ENCODE measurements at places on chromosomes 2 and 18. TPM values are rescaled to one million over a fixed set of nuclear protein-coding genes. Genes with fewer than 3 reads are reported as not detected.

LAMA3 gene
- 381 TPM for total RNA-seq

CNTNAP5 gene
- total RNA-seq = not detected

RPS27A gene
- 1,648 TPM for total RNA-seq

RBM44 gene
- 0.26 TPM for total RNA-seq

TTLL4 gene
- 6.8 TPM for total RNA-seq

LOXL3 gene
- 0.13 TPM for total RNA-seq

UXS1 gene
- total RNA-seq = 41.6 TPM

DNA sequence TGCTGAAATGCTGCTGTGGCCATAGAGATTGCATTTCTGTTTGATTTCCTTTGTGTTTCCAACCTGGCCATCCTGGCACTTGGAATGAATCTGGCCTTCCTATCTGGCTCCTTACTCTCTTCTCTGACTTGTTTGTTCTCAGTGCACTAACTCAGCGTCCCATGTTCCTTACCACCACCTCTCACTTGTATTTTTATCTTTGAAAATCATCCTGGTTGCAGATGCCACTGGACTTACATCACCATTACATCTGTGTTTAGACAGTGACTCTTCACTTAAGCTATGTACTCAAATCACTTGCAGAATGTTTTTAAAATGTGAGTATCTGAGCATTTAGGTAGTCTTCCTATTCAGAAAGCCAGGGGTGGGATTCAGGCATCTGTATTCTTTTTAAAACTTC is 239.5 kb downstream of the WDR7 start:
- peak; percentile 88 for DNase-seq

GRCh38 chr2:38671303-38671702 is 5.4 kb downstream of the GALM start:
- no peak for DNase-seq

DNA sequence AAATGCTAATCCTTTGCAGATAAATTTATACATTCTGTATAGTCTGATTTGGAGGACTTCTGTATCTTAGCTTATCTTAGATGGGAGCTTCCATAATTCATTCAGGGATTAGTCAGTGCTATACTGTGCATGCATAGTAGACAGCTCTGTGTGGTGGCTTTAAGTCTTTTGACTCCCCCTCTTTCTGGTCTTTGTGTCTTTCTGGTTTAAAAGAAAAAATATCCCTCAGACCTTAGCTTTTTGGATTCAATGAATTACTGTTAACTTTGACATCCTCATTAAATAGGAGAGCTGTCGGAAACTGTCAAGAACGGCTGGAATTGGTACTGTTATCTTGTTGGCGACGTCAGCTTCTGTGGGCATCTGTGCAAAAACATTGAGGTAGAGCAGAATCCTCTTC is 130.4 kb downstream of the SPTBN1 start:
- DNase-seq = no peak

DNA sequence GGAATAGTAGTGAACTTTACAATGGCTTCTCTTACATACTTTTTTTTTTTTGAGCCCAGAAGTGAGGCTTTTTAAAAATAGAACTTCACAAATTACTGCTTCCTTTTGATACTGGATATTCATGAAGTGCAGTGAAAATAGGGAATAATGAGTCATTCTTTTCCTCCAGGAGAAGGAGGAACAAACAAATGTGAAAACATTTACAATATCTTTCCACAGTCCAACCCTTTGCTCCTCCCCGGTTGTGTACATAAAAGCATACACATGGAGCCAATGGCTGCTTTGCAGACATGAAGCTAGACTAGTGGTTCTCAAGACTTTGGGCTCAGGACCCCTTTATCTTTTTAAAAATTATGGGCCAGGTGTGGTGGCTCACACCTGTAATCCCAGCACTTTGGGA is 266.9 kb downstream of the GBX2 start:
- no peak for DNase-seq

DNA sequence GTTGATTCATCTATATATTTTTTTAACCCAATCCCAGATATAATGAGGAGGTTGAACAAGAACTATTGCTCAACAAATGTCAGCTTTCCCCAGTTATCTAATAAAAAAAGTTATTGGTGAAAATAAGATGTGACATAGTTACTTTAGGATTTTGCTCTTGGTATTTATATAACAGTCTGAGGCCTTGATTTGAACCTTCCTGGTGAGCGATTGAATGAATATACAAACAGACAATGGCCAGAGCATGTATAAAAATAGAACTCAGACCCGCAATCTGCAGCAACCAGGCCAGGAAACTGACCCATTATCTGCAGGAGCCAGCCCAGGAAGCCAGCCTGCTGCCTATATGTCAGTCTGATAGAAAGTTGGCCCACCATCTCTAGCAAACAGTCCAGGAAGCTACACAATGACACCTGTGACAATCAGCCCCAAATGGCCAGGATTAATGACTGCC is 81.6 kb downstream of the HS6ST1 start:
- DNase-seq = no peak

DNA sequence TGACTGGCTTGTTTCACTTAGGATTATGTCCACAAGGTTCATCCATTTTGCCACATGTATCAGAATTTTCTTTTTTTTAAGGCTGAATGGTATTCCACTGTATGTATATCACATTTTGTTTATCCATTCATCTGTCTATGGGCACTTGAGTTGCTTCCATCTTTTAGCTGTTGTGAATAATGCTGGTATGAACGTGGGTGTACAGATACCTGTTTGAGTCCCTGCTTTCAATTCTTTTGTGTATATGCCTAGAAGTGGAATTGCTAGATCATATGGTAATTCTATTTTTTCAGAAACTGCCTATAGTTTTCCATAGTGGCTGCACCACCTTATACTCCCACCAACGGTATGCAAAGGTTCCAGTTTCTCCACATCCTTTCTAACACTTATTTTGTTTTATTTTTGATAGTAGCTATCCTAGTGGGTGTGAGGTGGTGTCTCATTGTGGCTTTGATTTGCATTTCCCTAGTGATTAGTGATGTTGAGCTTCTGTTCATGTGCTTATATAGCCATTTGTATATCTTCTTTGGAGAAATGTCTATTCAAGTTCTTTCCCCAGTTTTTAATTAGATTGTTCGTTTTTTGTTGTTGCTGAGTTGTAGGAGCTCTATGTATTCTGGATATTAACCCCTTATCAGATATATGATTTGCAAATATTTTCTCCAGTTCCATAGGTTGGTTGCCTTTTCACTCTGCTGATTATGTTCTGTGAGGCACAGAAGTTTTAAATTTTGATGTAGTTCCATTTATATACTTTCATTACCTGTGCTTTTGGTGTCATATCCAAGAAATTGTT is 40.7 kb downstream of the TTC39C start:
- no peak for DNase-seq

GRCh38 chr2:236164201-236164924 is 3.8 kb downstream of the GBX2 start:
- DNase-seq = no peak

DNA sequence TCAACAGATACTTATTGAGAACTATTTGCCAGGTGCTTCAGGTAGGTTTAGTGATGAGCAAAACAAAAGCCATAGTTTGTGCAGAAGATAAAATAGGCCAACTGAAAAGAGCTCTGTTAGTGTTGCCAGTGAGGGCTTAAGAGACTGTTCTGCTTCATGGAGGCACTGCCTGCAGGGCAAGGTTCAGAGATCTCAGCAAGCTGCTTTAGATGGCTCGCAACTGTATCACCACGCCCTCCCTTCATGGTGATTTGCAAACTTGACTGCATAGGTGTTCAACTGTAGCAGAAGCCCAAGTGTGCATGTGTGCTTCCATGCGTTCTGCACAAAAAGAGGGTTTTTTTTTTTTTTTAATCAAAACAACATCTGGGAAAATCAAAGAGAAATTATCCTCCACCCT is 84.5 kb downstream of the RAPH1 start:
- DNase-seq = no peak

GRCh38 chr2:124810132-124810531 is 785.0 kb downstream of the CNTNAP5 start:
- DNase-seq = peak; percentile 3

DNA sequence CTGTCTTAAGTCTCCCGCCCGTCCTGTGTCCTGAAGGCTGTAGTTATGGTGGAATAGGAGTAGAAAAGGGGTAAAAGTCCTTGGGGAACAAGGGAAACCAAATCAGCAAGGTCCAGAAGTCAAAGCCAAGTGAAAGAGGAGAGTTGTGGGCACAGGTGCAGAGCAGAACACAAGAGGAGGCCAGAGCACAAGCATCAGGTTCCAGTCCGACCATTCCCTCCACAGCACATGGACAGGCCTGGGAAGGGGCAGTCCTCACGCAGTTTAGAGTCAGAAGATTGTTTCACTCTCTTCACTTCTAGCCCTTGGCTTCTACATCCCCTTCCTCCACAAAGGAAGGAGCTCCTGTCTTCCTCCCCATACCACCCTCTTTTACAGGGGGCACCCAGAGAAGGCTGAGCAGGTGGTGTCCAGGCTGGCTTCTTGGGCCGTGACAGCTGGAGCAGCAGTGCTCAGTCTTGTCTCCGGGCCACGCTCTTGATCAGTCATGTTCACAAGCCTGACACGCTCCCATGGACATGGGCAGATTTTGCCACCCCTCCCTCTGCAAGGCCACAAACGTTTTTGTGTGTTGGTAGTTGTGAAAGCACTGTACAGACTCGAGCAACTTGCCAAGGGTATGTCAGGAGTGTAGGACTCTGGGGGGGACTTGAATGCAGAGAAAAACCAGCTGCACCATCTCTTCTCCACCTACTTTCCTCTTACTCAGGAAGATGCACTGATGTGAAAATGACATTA is 138.5 kb upstream of the DAPL1 start:
- DNase-seq = no peak

GRCh38 chr2:11123856-11124759 is 31.2 kb upstream of the SLC66A3 start:
- peak; percentile 47 for DNase-seq

DNA sequence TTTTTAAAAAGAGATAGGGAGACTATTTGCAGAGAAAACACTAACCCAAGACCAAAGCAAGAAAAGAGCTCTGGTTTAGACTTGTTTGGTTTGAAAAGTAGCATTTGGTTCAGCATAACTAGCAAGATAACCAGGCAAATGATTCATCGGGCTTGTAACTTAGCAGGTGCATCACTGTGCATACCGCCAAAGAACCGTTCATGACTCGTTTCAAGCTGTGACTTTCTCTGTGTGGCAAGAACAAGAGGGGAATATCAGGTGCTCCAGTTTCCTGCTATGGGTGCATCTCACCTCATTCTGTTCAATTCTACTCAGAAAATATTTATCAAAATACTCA is 244.9 kb downstream of the ETAA1 start:
- DNase-seq = peak; percentile 62

DNA sequence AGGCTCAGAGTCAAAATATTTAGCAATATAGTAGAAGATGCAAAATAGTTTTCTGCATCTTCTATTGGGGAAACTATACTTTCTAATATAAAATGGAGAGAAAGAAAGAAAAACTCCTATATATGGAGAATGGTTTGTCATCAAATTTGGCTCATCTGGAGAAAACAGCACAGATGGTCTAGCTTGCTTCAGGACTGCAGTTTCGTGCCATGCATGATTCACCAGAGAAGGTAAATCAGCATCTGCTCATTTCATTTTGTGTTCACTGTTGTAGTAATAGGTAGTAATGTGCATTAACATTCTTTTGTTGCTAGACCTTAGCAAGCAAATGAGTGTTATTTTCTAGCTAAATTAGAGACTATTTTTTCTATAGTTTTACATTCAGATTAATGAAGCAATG is 179.0 kb downstream of the ASXL3 start:
- DNase-seq = peak; percentile 70

GRCh38 chr2:25497918-25498407 is 156.2 kb upstream of the DNMT3A start:
- DNase-seq = no peak

- peak; percentile 23 for DNase-seq
Measured at GRCh38 chr2:68403199-68403644, 38.1 kb downstream of the PLEK start.

DNA sequence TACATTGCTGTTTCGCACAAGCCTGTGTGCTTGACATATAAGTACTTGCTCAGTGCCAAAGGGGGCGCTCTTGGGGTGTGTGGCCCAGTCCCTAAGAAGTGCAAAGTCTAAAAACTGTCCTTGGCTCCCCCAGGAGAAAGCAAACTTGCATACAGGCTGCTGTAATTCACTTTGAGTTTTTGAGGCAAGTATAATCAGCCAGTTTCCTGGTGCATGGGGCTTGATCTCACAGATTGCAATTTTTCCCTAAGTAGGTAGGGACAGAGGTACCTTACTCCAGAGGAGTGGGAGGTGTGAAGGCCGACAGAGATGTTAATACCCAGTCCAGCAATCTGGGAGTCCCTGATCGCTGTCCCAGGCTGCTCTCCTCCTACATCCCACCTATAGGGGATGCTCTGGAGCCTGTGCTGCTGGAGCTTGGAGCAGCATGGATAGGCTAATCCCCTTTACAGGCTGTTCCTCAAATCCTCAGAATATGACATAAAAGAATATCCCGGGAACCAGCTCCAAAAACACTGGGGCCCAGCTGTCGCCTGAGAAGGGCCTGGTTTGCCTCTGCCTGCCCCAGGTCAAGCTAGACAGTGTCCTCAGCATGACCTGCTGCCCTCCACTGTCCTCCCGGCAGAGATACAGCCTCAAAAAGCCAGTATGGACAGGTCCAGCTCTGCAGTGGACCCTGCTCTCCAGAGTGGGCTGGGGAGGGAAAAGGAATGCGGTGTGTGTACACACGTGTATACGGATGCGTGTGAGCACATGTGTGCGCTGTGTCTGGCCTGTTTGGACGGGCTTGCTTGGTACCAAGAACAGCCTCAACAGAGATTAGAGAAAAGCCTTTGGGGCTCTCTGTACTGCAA is 136.5 kb upstream of the HAAO start:
- DNase-seq = peak; percentile 45

- no peak for DNase-seq
Measured at GRCh38 chr2:236694146-236694888, 124.7 kb downstream of the ACKR3 start.

- peak; percentile 54 for DNase-seq
Measured at GRCh38 chr2:27960237-27960912, 69.8 kb downstream of the BABAM2 start.

GRCh38 chr2:69619725-69620124 is 23.8 kb downstream of the AAK1 start:
- no peak for DNase-seq

- peak; percentile 22 for DNase-seq
Measured at GRCh38 chr18:12257996-12258718, 4.0 kb downstream of the CIDEA start.

GRCh38 chr18:55763805-55764204 is 175.8 kb upstream of the TCF4 start:
- no peak for DNase-seq

DNA sequence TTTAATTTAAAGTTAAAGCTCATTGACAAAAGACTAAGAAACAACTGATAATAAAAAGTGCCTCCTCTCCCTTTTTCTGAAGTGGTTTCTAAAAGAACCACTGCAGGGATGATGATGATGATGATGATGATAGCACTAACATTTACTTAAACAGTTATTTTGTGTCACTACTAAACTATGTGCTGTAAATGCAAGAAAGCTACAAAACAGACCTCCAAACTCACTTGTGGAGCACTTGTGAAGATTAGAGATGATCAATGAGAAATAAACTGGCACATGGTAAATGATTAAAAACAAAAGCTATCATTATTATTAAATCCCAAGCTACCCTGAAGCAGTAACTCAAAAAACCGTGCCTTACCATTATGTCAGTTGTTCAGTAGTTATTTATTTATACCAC is 88.7 kb downstream of the SLC8A1 start:
- DNase-seq = no peak

GRCh38 chr2:28319118-28320008 is 73.3 kb upstream of the FOSL2 start:
- no peak for DNase-seq

GRCh38 chr2:15092181-15092580 is 459.7 kb downstream of the LRATD1 start:
- no peak for DNase-seq

- peak; percentile 47 for DNase-seq
Measured at GRCh38 chr2:102355526-102356380, at the start of gene IL18R1. Gene IL18R1 (plus strand): TSS chr2:102355796. CDS start chr2:102362661, 6,865 bp downstream.
